Stimulated activated CD8-positive, alpha-beta memory T cell treated with anti-CD3 and anti-CD28 coated beads, Interleukin-4, amount 100 ng/mL, for 1 hour (primary cell): ENCODE measurements at places on chromosomes 11 and 22.

DNA sequence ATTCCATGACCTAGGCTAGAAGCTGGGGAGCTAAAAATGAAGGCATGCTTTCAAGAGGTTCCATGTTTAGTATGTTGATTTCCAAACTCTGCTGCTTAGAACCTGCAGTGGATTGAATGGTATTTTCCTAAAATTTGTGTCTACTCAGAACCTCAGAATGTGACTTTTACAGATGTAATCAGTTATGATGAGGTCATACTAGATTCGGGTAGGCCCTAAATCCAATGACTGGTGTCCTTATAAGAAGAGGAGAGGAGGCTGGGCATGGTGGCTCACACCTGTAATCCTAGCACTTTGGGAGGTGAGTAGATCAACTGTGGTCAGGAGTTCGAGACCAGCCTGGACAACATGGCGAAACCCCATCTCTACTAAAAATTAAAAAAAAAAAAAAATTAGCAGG is 3.5 kb upstream of the FEZ1 start:
- no peak for DNase-seq

DNA sequence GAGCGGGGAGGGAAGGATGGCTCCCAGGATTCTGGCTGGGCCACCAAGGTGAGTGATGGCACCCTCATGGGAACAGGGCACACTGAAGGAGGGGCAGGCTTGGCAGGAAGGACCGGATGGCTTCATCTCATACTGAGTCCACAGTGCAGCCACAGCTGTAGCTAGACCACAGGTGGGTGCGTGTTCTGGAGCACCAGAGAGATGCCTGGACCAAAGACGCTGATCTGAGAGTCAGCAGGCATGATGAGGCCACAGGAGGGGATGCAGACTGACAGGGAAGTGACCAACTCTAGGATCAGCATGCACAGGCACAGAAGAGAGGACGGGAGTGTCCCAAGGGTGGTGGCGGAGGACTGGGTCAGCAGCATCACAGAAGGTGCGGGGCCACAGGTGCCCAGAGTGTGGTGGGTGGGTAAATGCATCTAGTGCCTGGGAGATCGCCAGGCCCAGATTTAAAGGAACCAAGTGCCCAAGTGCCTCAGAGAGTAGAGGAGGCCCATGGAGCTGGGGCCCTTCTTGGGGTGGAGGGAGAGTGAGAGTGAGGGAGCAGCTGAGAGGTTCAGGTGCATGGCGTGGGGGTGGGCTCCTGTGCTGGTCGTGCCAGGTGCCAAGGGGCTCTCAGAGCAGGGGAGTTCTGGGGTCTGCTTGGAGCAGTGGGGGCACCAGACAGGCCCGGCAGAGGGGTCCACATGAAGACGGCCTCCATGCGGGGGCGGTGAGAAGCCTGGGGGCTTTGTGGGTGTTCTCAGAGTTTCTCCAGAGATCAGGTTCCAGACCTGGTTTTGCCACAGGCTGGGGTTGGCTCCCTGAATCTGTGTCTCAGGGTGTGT is 113.7 kb downstream of the CEP164 start:
- no peak for DNase-seq

- no peak for DNase-seq
Measured at GRCh38 chr11:71112990-71113389, 139.4 kb downstream of the SHANK2 start.

DNA sequence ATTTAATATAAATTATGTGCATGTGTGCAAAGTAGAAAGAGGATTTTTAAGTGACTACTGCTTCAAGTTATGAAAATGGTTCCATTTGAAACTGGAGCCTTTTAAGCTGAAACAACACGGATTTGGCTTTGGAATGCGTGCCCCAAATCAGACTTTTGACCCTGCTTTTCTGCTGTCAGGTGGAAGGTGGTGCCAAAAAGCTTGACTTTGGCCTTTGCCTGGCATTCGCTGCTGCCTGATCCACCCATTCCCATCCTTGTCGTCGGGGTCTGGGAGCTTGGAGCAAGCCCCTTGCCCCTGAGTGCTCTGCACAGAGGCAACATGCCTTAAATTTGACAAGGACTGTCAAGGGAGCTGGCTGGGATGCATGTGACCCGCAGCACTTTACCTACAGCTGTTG is 335.3 kb upstream of the SYN3 start:
- DNase-seq: no peak

DNA sequence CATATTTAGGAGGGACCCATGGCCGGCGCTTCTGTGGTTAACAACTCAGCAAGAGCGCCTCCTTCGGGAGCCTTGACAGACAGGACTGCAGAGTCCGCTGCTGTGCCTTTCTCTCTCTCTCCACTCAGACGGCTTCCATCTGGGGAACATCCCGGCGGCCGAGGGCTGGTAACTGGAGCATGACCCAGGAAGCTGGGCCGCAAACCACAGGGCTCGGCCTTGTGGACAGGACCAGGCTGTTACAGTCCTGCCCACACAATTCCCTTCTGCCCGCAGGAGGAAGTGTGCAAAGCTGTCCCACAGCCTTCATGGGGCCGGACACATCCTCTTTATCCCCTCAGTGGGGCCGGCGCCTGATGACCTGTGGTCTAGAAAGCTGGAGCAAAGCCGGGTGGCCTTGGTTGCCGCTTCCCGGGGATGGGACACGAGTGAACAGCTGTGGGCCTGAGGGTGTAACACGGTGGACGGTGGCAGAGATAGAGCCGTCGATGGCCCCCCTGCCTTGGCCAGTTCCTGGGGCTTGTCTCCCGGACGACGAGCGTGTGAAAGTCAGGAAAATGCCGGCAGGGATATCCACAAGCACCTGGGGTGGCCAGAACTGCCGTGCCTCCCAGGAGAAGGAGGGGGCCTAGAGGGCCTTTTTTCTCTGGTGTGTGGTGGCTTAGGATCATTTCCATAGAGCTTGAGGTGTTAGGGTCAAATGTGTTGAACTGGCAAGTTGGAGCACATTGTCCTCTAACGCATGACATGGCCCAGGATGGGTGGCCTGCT is 50.1 kb downstream of the FBLN1 start:
- no peak for DNase-seq

DNA sequence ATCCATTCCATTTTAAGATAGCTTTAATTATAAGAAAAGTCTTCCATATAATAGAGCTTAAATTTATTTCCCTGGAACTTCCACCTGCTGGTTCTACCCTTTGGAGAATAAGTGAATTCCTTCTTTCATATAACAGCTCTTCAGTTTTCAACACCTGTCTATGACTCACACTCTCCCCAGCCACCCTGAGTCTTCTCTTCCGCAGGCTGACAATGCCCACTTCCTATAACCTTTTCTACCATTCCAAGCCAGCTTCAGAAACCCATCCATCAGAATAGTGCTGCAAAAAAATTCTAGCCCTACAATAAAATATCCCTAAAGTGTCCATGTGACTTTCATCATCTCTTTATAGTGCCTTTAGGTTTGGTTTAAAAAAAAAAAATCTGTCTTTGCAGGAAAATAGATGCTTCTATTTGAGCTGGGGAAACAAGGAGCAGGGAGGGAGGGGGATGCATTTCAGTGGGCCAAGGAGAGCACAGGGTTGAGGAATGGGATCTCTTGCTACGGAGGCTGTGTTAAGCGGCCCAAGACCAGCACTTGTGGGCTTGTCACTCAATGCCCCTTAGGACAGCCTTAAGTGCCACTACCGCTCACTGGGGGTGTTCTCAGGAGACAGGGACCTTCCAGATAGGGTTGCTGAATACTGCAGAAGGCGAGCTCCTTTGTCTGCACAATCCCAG is 178.6 kb downstream of the DSCAML1 start:
- no peak for DNase-seq

GRCh38 chr11:47915374-47915773 is 65.0 kb upstream of the PTPRJ start:
- no peak for DNase-seq

DNA sequence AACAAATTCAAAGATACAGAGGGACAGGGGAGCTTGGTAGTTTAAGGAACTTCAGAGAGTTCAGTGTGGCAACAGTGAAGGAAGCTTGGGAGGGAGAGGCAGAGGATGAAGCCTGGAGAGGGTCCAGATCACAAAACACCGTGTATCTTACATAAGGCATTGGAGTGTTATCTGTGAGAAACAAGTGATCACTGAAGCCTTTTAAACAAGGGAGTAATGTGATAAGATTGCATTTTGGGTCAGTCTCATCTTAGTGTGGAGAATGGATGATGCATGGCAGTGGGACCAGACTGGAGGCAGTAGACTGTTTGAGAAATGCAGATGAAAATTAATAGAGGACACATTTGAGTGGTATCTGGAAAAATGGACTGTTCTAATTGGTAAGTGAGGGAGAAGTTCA is 79.4 kb downstream of the EXT2 start:
- DNase-seq: no peak

DNA sequence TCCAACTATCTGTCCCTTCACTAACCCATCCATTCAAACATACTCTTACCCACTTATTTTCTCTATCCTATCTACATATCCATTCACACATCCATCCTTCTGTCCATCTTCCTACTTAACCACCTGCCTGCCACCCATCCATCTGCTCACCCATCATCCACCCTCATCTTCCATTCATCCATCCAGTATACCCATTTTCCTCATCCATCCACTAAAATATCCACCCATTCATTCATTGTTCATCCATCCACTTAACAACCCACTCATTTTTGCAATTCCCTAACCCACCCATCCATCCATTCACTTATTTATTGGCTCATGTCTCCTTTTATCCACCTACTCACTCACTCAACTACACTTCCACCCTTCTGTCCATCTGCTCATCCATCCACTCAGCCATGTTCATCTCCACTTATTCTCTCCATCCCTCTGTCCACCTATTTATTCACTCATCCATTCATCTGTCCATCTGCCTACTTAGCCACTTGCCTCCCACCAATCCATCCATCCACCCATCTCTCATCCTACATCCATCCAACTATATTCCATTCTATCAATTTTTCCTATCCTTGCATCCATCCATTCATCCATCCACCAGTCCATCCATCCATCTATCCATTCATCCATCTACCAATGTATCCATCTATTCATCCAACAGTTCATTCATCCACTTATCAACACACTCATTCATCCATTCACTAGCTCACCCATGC is 10.6 kb downstream of the LHFPL7 start:
- DNase-seq: no peak

- DNase-seq: no peak
Measured at GRCh38 chr11:22792497-22792896, 37.1 kb downstream of the SVIP start.

DNA sequence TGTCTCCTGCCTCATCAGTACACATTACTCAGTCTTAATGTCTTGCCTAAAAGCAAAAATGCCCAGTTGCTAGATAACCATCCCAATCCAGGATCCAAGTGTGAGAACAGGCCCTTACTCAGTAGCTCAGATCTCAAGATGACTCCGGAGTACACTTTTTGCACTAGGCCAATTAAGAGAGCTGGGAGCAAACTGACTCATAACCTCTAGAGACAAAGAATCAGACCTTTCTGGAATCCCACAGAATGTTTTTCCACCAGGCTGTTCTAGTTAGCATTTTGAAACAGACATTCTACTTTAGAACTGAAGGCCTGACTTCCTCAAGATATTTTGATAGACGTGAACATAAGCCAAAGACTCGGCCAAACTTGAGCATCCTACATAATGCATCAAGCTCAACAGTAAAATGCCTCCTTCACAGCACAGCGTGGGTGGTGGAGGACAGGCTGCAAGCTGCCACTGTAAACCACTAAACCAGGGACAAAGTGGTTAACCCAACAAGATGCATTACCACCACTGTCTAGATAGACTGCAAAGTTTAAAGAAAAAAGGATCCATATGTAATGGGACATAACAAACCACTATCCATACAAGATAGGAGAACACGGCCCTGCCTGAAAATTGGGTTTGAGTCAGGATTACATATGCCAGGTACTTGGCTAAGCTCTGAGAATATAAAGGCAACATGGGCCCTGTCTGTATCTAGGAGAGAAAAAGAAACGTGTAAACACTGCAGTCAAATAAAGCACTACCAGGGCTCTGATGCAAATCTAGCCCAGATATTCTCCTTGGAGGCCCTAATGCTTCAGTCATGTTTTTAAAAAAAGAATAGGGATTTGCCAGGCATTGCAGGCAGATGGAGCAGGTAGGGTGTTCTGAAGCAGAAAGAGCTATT is 48.3 kb downstream of the MYH9 start:
- no peak for DNase-seq

DNA sequence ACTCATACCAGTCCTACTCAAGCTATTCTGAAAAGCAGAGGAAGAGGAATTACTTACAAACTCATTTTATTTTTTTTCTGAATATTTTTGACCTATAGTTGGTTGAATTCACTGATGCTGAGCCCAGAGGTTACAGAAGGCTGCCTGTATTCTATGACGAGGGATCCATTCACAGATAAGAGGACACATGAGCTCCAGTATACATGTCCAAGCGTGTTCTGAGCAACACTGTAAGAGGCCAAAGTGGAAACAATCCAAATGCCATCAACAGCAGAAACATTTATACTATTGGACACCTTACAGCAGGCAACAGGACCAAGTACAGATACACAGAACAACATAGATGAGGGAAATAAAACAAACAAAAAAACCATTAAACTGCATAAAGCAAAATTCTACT is 10.3 kb downstream of the KDM4E start:
- DNase-seq: no peak

DNA sequence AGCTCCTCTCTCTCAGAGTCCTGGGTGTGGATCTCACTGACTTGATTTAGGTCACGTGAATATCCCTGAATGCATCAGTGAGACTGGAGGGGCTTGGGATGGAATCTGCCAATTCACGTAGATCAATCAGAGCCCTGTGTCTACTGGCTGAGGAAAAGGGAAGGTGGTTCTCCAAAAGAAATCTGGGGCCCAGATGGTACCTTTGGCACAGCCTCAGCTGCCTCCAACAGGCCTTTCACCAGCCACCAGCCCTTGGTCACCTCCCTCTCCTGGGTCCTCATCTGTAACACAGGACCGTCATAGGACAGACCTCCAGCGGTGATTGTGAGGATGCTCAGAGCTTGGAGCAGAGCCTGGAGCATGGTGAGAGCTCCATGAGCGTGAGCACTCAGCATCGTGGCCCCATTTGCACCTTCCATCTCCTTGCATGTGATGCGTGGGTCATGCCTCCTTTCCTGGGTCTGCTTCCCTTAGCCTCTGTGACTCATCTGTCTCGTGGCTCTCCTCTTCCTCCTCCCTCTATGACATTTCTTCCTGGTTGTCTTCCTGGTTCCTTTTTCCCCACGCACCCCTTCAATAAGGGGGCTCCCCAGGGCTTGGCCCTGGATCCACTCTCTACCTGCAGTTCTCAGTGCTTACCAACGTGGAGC is 7.5 kb upstream of the MIEF1 start:
- DNase-seq: no peak

GRCh38 chr11:103696123-103696522 is 340.3 kb upstream of the DDI1 start:
- DNase-seq: no peak

- DNase-seq: peak; percentile 22
Measured at GRCh38 chr22:37804881-37805809, 2.6 kb upstream of the GCAT start.

- DNase-seq: no peak
Measured at GRCh38 chr11:6941970-6942369, 15.7 kb downstream of the ZNF215 start.
